ENCODE measurements at places on chromosomes 2 and 18. TPM values are rescaled to one million over a fixed set of nuclear protein-coding genes. Genes with fewer than 3 reads are reported as not detected.
A peak's percentile ranks its signal among the peaks of the same experiment; 100 is the strongest.

- H3K4me1 ChIP-seq, result no peaks in the 10 kb centered on the region
- DNase-seq, result no peak
- no peaks in the 10 kb centered on the region for H3K27me3 ChIP-seq
- H3K4me3 ChIP-seq, result no peak overlapping the region
Measured at GRCh38 chr2:158583923-158584322, 127.2 kb downstream of the PKP4 start.

DNA sequence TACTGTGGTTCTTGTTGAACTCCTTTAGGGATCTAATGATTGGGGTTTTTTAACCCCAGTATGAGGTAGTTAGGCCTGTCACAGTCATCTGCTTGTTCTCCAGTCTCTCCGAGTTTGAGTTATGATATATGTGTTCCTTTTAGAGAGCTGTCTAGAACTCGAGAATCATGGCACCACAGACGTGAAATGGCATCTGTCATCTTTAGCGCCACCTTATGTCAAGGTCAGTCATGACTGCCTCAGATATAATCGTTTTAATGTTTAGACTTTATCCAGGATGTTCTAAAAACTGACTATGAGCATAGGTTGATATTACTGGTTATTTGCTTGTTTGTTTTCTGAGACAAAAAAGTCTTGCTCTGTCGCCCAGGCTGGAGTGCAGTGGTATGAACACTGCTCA, 112.2 kb downstream of the CEP192 start:
- no peaks in the 10 kb centered on the region for H3K4me1 ChIP-seq
- DNase-seq, result no peak
- H3K4me3 ChIP-seq, result no peak overlapping the region
- H3K27ac ChIP-seq, result no peak overlapping the region

GRCh38 chr18:59085126-59085794, 54.4 kb upstream of the SEC11C start:
- H3K27ac ChIP-seq, result no peak overlapping the region
- peaks cover 5% of the 10 kb centered on the region for H3K27me3 ChIP-seq
- H3K4me1 ChIP-seq, result peaks cover 19% of the 10 kb centered on the region
- no peaks in the 10 kb centered on the region for H3K36me3 ChIP-seq
- no peak overlapping the region for H3K4me3 ChIP-seq
- DNase-seq, result no peak

DNA sequence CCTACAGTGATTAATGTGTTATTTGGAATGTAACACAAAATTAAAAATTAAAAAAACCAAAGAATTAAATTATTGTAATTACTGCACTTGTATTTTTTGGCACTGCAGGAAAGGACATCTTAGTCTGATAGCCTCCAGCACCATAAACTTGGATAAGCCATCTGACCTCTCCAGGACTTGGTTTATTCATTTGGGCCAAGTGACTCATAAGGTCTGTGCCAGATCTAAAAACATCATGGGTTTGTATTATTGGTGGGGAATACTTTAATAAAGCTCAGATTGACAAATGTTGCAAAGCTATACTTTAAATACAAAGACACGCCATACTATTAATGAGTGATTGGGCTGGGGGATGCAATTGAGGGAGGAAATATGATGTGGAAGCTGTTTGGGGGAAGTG, 225.2 kb downstream of the ZNF521 start:
- H3K4me3 ChIP-seq, result no peak overlapping the region
- no peak overlapping the region for H3K27ac ChIP-seq
- no peak for DNase-seq
- H3K4me1 ChIP-seq, result no peaks in the 10 kb centered on the region
- no peaks in the 10 kb centered on the region for H3K27me3 ChIP-seq

DNA sequence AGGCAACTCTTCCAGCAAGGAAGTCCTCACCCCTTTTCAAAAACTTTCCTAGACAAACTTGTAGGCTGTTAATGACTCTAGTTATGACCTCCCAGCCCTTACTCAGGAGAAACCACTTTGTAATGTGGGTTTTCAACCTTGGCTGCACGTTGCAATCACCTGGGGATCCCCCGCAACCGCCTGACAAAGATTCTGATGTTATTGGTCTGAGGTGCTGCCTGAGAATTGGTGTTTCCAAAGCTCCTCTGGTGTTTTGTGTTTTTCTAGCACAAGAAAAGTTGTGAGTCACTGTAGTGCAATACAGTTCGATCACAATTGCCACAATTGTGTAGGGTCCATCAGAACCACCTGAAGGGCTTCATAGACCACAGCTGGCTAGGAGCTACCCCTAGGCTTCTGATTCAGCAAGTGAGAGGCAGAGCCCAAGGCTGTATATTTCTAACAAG, 121.6 kb downstream of the SP100 start:
- peaks cover 19% of the 10 kb centered on the region for H3K4me1 ChIP-seq
- H3K4me3 ChIP-seq, result no peak overlapping the region
- H3K27me3 ChIP-seq, result no peaks in the 10 kb centered on the region
- H3K36me3 ChIP-seq, result peaks cover 34% of the 10 kb centered on the region
- peak; percentile 43 for DNase-seq

GRCh38 chr18:32049393-32050171, 31.0 kb downstream of the RNF125 start:
- peaks cover 2% of the 10 kb centered on the region for H3K36me3 ChIP-seq
- peak overlapping the region; percentile 77 for H3K27ac ChIP-seq
- peak; percentile 71 for DNase-seq
- peaks cover 19% of the 10 kb centered on the region for H3K4me1 ChIP-seq
- no peak overlapping the region for H3K4me3 ChIP-seq
- no peaks in the 10 kb centered on the region for H3K27me3 ChIP-seq

LINC00305 gene
- total RNA-seq, result not detected

DNAH6 gene
- 1.9 TPM for total RNA-seq

SRD5A2 gene
- not detected for total RNA-seq

- no peaks in the 10 kb centered on the region for H3K36me3 ChIP-seq
- H3K27ac ChIP-seq, result no peak overlapping the region
- H3K4me3 ChIP-seq, result no peak overlapping the region
- no peaks in the 10 kb centered on the region for H3K4me1 ChIP-seq
Measured at GRCh38 chr2:157256626-157257025, 879 bp upstream of the GALNT5 start.

C2orf81 gene
- 8.6 TPM for total RNA-seq

- DNase-seq, result peak; percentile 48
- no peaks in the 10 kb centered on the region for H3K27me3 ChIP-seq
- peaks cover 75% of the 10 kb centered on the region for H3K4me1 ChIP-seq
- H3K4me3 ChIP-seq, result no peak overlapping the region
- peak overlapping the region; percentile 48 for H3K27ac ChIP-seq
Measured at GRCh38 chr2:46555011-46555410, 75.6 kb downstream of the TMEM247 start.

- DNase-seq, result no peak
- no peaks in the 10 kb centered on the region for H3K4me1 ChIP-seq
- H3K4me3 ChIP-seq, result no peak overlapping the region
- H3K36me3 ChIP-seq, result no peaks in the 10 kb centered on the region
- H3K27me3 ChIP-seq, result no peaks in the 10 kb centered on the region
Measured at GRCh38 chr2:102276549-102277201, 34.7 kb upstream of the IL1RL1 start.

IL37 gene
- not detected for total RNA-seq

- H3K27ac ChIP-seq, result no peak overlapping the region
- no peaks in the 10 kb centered on the region for H3K4me1 ChIP-seq
- no peak overlapping the region for H3K4me3 ChIP-seq
- no peak for DNase-seq
- H3K27me3 ChIP-seq, result no peaks in the 10 kb centered on the region
Measured at GRCh38 chr18:61791031-61791430, 101.8 kb downstream of the RNF152 start.

- DNase-seq, result peak; percentile 74
- no peaks in the 10 kb centered on the region for H3K36me3 ChIP-seq
- H3K27me3 ChIP-seq, result no peaks in the 10 kb centered on the region
Measured at GRCh38 chr2:73268830-73269685, 15.2 kb downstream of the FBXO41 start.

DNA sequence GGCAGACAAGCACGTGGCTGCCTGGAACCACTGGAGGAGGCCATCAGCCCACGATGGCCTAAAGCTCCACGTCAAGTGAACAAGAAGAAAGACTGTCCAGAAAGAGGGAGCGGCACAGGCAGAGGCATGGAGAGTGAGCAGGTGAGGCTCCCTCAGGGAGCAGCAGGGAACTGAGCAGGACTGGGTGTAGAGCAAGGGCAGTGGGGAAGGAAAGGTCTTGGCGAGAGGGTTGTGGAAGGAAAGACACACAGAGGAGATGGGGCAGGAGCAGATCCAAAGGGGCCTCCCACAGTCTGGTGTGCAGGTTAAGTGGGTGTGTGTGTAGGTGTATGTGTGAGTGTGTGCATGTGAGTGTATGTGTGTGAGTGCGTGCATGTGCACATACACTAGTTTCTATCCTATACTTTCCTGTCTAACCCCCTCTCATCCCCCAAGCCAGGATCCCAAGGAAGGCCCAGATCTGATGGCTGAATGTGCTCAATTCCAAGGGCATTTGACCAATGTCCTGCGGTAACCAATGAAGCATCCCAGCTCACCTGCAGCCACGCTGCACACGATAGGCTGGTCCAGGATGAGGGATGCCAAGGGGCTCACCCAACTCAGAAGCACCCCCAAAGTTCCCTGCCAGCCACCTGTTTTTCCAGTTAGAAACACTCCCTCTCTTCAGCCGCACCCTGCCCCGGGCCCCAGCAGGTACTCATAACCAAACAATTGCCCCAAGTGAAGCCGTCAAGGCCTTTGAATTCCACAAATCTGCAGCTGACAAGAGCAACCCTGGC, 262.5 kb upstream of the RAB6C start:
- H3K4me1 ChIP-seq, result no peaks in the 10 kb centered on the region
- H3K27me3 ChIP-seq, result no peaks in the 10 kb centered on the region
- H3K27ac ChIP-seq, result no peak overlapping the region
- no peak for DNase-seq
- no peak overlapping the region for H3K4me3 ChIP-seq

DNA sequence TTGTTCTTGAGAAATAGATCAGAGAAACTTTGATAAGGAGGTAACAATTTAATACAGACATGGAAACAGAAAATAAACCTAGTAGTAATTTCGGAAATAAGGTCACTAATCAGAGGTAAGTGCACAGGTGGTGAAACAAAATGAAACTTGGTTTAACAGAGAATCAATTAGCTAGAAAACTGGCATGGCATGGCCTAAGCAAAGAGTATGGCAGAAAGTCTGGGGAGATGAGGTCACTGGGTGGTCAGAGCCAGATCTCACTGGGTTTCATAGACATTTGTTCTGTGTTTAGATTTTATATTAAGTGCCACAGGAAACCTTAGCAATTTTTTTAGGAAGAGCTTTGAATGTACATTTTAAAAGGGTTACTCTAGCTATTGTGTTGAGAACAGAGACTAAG, 1216.0 kb upstream of the PIK3C3 start:
- no peaks in the 10 kb centered on the region for H3K27me3 ChIP-seq
- H3K4me3 ChIP-seq, result no peak overlapping the region
- no peak overlapping the region for H3K27ac ChIP-seq
- H3K4me1 ChIP-seq, result no peaks in the 10 kb centered on the region

DNA sequence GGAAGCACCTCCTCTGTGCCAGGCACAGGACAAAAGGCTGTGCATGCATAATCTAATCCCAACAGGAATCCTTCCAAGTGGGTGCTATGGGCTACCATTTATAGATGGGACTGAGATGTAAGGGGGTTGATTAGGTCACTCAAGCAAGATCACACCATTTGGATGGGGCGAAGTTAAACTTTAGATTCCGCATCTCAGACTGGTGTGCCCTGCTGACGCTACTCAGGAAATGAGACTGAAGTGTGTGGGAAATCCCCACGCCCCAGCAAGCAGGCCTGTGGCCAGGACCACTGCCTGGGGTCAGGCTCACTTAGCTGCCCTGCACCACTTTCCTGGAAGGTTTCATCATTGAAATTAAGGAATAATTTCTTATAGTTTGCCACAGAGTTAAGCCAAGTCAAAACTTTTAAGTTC, 70.5 kb upstream of the PPP1CB start:
- no peak overlapping the region for H3K4me3 ChIP-seq
- no peak overlapping the region for H3K27ac ChIP-seq
- H3K36me3 ChIP-seq, result no peaks in the 10 kb centered on the region
- peak; percentile 62 for DNase-seq

- H3K4me3 ChIP-seq, result no peak overlapping the region
- H3K4me1 ChIP-seq, result peaks cover 5% of the 10 kb centered on the region
- no peak overlapping the region for H3K27ac ChIP-seq
- no peaks in the 10 kb centered on the region for H3K36me3 ChIP-seq
Measured at GRCh38 chr2:209563453-209563852, 139.6 kb downstream of the MAP2 start.

GRCh38 chr2:113278742-113279139, at the start of gene PAX8:
PAX8 (minus strand) TSS chr2:113278921; CDS start chr2:113278394, 527 bp downstream.
- H3K4me1 ChIP-seq, result peaks cover 23% of the 10 kb centered on the region
- no peaks in the 10 kb centered on the region for H3K36me3 ChIP-seq
- no peak for DNase-seq

ASTL gene
- total RNA-seq, result 0.59 TPM

All from B cell (primary cell).